ENCODE measurements at places on chromosomes 3 and 15.
A peak's percentile ranks its signal among the peaks of the same experiment; 100 is the strongest.

DNA sequence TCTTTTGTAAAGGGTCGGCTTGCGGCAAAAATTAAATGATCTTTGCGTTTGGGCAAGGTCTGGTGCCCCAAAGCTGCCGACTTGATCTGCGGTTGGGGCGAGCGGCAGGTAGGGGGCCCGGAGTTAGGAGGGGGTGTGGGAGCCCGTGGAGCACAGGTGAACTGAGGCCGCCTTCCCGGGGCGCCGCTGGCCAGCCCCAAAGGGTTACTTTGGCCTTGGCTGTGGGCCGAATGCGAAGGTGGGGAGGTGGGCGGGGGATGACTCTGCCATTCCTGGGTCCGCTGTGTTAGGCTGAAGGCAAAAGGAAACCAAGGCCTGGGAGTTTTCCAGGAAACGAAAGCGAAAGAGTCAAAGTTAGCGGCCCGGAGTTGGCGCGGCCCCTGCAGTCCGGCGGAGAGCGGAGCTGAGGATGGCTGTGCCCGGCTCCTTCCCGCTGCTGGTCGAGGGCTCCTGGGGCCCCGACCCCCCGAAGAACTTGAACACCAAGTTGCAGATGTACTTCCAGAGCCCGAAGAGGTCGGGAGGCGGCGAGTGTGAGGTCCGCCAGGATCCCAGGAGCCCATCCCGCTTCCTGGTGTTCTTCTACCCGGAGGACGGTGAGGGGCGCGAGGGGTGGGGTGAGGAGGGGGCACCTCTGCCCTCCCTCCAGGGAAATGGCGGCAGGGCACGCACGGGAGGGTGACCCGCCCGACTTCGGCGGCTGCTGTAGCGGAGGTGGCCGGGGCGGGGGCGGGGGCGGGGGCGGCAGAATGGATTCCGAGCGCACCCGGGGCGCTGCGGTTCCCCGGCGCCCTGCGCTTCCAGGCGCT, at the start of gene PARP14:
Gene PARP14, plus strand, starts transcription at position 365 of the 809 bp plus-strand sequence. Its CDS starts 45 bp downstream, at position 410.
- DNase-seq, result peak; percentile 57

GRCh38 chr15:38088971-38089370, 154.5 kb downstream of the TMCO5A start:
- DNase-seq, result no peak

DNA sequence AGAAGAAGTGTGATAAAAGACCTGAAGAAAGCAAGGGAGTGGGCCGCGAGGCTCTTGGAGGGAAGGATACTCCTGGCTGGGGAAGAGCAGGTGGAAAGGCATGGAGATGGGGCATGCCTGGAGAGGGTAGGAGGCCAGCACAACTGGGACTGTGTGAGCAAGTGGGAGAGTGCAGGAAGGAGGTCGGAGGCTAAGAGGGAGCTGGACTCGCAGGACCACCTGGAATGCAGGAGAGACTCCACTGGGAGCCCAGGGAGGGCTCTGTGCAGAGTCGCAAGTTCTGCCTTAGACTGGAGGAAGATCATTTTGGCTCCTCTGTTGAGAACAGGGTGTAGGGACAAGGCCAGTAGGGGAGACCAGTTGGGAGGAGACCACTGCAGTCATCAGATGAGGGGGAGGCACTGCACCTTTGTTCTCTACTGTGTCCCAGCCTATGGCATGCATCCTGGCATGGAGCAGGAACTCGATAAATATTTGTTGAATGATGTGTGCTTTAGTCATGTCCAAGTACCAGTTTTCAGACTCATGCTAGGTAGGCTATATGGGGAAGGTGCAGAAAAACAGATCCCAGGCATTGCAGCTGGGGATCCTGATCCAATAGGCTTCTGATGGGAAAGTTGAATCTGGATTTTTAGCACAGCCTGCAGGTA, 13.7 kb downstream of the FAM107A start:
- DNase-seq, result peak; percentile 17

GRCh38 chr15:40088929-40089755, 19.5 kb downstream of the BMF start:
- no peak for DNase-seq

- no peak for DNase-seq
Measured at GRCh38 chr15:85689729-85690128, 105.0 kb downstream of the KLHL25 start.

Data from dermis microvascular lymphatic vessel endothelial cell (primary cell).